ENCODE measurements at places on chromosomes 7 and 10.

- no peaks in the 10 kb centered on the region for H3K27me3 ChIP-seq
- no peaks in the 10 kb centered on the region for H3K4me1 ChIP-seq
- no peak overlapping the region for H3K4me3 ChIP-seq
- H3K27ac ChIP-seq, result no peak overlapping the region
Measured at GRCh38 chr7:15862781-15863165, 176.3 kb upstream of the MEOX2 start.

- peak overlapping the region; percentile 55 for H3K27ac ChIP-seq
- peaks cover 49% of the 10 kb centered on the region for H3K36me3 ChIP-seq
Measured at GRCh38 chr10:104309980-104310978, 28.0 kb downstream of the ITPRIP start.

DNA sequence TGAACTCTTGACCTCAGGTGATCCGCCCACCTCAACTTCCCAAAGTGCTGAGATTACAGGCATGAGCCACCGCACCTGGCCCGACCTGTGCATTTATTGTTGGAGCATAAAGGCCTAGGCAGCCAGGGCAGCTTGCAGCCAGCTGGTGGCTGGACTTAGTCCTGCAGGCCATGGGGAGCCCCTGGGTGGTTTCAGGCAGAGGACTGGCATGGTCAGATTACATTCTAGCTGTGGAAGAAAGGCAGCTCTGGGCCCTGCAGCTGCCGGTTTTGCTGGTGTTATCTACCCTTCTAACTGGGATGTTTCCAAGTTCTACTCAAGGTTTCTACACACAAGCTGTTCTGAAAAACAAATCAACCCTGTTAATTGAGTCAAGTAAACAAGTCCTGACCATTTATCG lies 22.7 kb upstream of the MKRN1 start:
- no peak for DNase-seq
- no peaks in the 10 kb centered on the region for H3K36me3 ChIP-seq
- no peaks in the 10 kb centered on the region for H3K27me3 ChIP-seq
- no peak overlapping the region for H3K27ac ChIP-seq
- no peak overlapping the region for H3K4me3 ChIP-seq

- peak overlapping the region; percentile 86 for H3K27ac ChIP-seq
- DNase-seq, result no peak
- H3K36me3 ChIP-seq, result peaks cover 82% of the 10 kb centered on the region
- no peak overlapping the region for H3K4me3 ChIP-seq
- H3K27me3 ChIP-seq, result no peaks in the 10 kb centered on the region
Measured at GRCh38 chr10:119504651-119505050, 37.9 kb downstream of the RGS10 start.

GRCh38 chr10:29470843-29471543 lies 163.8 kb downstream of the SVIL start:
- H3K4me3 ChIP-seq, result no peak overlapping the region
- no peak overlapping the region for H3K27ac ChIP-seq
- peaks cover 4% of the 10 kb centered on the region for H3K36me3 ChIP-seq
- H3K27me3 ChIP-seq, result no peaks in the 10 kb centered on the region
- H3K4me1 ChIP-seq, result peaks cover 9% of the 10 kb centered on the region

GRCh38 chr7:47535035-47535703 lies 46.7 kb downstream of the TNS3 start:
- no peak for DNase-seq
- no peaks in the 10 kb centered on the region for H3K4me1 ChIP-seq
- H3K27ac ChIP-seq, result no peak overlapping the region
- no peak overlapping the region for H3K4me3 ChIP-seq
- no peaks in the 10 kb centered on the region for H3K36me3 ChIP-seq

DNA sequence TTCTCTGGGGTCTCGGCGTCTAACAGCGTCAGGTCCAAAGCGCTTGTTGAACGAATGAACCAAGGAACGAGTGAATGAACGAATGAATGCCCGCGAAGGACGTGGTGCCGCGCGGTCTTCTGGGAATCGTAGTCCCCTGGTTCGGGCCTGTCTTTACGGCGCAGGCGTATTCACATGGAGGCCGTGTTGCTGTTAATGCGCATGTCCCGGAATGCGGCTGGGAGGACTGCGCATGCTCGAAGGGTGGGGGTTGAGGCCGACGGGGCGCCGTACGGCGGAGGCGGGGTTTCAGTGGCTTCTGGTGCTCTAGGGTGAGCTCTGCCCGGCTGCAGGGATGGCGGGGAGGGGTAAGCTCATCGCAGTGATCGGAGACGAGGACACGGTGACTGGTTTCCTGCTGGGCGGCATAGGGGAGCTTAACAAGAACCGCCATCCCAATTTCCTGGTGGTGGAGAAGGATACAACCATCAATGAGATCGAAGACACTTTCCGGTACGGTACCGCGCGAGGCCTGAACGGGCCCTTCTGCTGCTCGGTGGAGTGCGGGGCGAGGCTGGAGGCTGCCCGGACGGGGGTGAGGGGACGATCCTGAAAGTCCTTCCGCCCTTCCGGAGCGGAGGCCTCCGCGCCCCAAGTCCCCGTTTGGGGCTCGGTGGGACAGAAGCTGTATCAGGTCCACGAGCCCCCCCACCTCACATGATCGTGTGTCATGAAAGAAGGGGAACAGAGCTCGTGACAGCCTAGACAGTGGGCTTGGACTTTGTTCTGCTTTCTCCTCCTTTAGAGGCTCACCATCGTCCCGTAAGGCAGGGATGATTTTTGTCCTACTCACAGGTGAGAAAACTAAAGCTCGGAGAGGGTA lies at the start of gene ATP6V1F:
Gene ATP6V1F (plus strand): TSS at position 286 of the 862 bp plus-strand sequence. CDS start 49 bp downstream, at position 335.
- peak within 1 kb of the TSS; percentile 94 for H3K4me3 ChIP-seq
- H3K27me3 ChIP-seq, result no peaks in the 10 kb centered on the region
- DNase-seq, result peak; percentile 99
- peak within 1 kb of the TSS; percentile 94 for H3K27ac ChIP-seq

DNA sequence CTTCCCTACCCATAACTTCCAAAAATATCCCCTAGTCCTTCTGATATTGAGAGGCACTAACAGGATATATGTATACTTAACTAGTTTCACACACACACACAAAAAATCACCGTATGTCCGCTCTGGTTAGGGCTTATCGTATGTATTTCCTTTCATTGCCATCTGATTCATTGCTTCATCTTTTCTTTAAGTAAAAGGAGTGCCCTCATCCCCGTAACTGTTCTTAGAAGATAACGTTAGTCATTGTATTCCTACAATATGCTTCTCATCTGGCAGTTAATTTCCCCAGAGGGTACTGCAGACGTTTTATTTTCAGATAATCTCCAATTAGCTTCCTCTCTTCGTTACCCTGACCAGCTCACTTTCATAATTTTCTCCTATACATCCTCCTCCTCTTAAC lies 37.3 kb downstream of the NRCAM start:
- H3K36me3 ChIP-seq, result no peaks in the 10 kb centered on the region
- H3K4me3 ChIP-seq, result no peak overlapping the region
- no peak for DNase-seq
- peaks cover 20% of the 10 kb centered on the region for H3K4me1 ChIP-seq
- H3K27me3 ChIP-seq, result peaks cover 22% of the 10 kb centered on the region

DNA sequence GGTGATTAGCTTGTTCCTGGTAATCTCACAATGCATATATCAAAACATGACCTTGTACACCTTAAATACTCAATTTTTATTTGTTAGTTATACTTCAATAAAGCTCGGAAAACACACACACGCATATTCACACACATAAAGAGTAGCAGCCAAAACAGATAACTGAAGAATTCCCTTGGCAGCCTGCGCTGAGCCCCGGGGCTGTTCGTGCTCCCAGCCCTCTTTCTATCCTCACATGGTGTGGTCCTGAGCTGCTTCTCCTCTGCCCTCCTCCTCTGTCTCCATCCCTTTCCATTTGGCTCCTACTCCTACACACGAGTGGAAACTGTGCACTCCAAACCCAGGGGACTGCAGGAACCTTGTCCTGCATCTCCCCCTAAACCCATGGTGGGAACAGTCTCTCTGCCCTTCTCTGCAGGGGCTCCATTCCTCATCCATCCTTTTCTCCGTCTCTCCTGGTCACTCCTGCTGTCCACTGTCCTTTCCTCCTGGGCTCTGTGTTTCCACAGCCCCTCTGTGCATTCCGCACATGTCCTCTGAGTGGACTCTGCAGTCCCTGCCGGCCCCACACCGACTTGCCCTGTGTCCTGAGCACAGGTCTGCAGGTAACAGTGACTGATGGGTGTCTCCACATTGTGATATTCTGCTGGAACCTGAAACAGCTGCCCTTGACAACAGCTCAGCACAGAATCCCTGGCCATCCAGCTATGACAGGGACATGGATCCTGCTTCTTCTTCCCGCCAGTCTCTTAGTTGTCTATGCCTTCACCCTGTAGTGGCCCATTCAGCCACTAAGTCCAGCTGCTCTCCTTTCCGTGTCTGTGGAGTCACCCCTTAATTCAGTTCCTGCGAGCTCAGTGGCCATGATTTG lies 216.8 kb upstream of the ZNF32 start:
- no peak for DNase-seq
- no peaks in the 10 kb centered on the region for H3K27me3 ChIP-seq
- H3K36me3 ChIP-seq, result no peaks in the 10 kb centered on the region
- H3K4me1 ChIP-seq, result peaks cover 5% of the 10 kb centered on the region
- peak overlapping the region; percentile 39 for H3K27ac ChIP-seq

All from activated CD4-positive, alpha-beta T cell treated with anti-CD3 and anti-CD28 coated beads, Interleukin-2, amount 10 ng/mL, durations not matched to agents 7 days and 5 days (primary cell).